ENCODE measurements at places on chromosomes 4 and X. TPM values are rescaled to one million over a fixed set of nuclear protein-coding genes. Genes with fewer than 3 reads are reported as not detected.

Gene FREM3
- total RNA-seq: not detected

Gene TBC1D8B
- total RNA-seq: 0.41 TPM

Gene NFKB1
- 25.3 TPM for total RNA-seq

Gene ASB11
- 0.44 TPM for total RNA-seq

Gene PAK3
- total RNA-seq: 0.61 TPM

Gene DCAF8L2
- total RNA-seq: not detected

Gene DGAT2L6
- total RNA-seq: not detected

Gene GNPDA2
- total RNA-seq: 27.8 TPM

Gene ENPEP
- total RNA-seq: 13.2 TPM

Gene AWAT2
- total RNA-seq: not detected

Gene DGKK
- 9.6 TPM for total RNA-seq

Gene HELT
- not detected for total RNA-seq

Gene PHKA2
- 42.2 TPM for total RNA-seq

Gene AFP
- not detected for total RNA-seq

All from A673 (cell line).